ENCODE measurements at places on chromosomes 13 and 19. TPM values are rescaled to one million over a fixed set of nuclear protein-coding genes. Genes with fewer than 3 reads are reported as not detected.

The SRRM5 gene
- total RNA-seq = 0.18 TPM

The TNFSF13B gene
- 1.9 TPM for total RNA-seq

The RGS9BP gene
- total RNA-seq = 8.1 TPM

DNA sequence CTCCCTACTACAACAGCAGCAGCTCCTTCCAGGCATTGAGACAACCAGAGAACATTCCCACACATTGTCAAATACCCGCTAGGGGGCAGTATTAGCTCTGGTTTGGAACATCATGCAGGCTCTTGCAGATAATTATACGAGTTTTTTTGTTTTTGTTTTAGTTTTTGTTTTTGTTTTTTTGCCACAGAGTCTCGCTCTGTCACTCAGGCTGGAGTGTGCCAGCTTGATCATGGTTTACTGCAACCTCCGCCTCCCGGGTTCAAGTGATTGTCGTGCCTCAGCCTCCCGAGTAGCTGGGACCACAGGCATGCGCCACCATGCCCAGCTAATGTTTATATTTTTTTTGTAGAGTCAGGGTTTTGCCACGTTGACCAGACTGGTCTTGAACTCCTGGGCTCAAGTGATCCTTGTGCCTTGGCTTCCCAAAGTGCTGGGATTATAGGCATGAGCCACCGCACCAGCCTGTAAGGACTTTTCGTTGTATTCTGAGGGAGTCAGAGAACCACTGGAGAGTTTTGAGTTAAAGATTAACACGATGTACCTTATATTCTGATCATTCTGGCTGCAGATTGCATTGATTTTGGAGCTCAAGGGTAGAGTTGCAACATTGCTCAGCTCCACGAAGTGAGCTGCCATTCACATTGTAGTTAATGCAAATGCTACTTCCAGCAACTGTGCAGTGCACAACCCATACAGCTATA is 41.7 kb upstream of the CEACAM20 start:
- DNase-seq = peak; percentile 49

The CNN1 gene
- 208 TPM for total RNA-seq

- DNase-seq = no peak
These were observed 173.5 kb downstream of the DCT start for GRCh38 chr13:94305934-94306333.

The MYBPC2 gene
- total RNA-seq = not detected

- no peak for DNase-seq
These were observed 57.9 kb upstream of the VSTM2B start for GRCh38 chr19:29467824-29468401.

GRCh38 chr13:19586904-19587634 is 25.7 kb upstream of the TPTE2 start:
- DNase-seq = peak; percentile 43

DNA sequence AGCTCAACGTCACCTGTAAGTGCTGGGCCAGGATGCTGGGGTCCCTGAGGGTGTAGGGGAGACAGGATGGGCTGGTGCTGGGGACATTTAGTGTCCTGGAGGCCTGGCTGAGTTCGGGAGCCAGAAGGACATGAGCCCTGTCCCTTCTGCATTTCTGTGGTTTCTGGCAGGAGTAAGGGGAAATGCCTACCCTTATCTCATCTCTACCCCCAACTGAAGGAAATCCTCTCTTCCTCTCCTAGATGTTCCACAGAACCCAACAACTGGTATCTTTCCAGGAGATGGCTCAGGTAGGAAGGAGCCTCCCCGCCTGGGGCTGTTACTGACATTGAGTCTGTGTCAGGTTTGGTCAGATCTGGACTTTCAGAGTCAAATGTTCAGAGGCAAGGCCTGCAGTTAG is 1.2 kb downstream of the CD33 start:
- DNase-seq = no peak

- DNase-seq = no peak
These were observed 904 bp upstream of the GIPC1 start for GRCh38 chr19:14496834-14497227.

- no peak for DNase-seq
These were observed 10.7 kb downstream of the LMTK3 start for GRCh38 chr19:48500830-48501493.

- no peak for DNase-seq
These were observed 14.9 kb upstream of the PTBP1 start for GRCh38 chr19:782185-782877.

The ANKLE1 gene
- total RNA-seq = 0.37 TPM
